Thoracic aorta (tissue), 2 donors: ENCODE measurements at places on chromosomes 7 and 10. TPM values are rescaled to one million over a fixed set of nuclear protein-coding genes. Genes with fewer than 3 reads are reported as not detected.

The TMEM236 gene
- total RNA-seq, result 1.1 TPM

The STARD3NL gene
- total RNA-seq, result 24.8 TPM

GRCh38 chr7:44965937-44966730, 12.7 kb downstream of the MYO1G start:
- DNase-seq, result no peak

GRCh38 chr10:91444211-91445182, 34.4 kb downstream of the HECTD2 start:
- no peak for DNase-seq

DNA sequence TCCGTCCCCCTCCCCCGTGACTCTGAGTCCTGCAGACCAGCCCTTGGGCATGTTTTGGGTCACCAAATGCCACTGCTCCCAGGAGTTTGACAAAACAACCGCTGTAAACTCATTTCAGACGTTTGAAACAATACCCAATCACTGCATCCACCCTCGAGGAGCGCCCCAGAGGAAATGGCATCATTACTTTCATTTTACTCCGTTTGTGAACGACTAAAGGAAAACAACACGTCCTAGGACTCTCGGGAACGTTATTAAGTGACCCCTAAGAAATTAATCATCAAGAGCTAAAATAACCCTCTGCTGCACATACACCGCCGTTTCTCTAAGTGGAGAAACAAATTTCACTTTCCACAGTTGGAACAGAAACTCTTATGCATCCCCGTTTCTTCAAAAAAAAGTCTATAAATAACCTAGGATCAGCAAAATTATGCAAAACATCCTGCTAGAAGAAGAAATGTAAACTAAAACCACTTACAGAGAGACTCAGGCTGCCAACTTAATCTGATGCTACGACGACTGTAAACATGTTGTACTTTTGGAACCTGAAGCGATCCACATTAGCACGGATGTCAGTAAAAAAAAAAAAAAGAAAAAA, 109.9 kb upstream of the EFCAB10 start:
- no peak for DNase-seq
